ENCODE measurements at places on chromosomes 12 and 14.

DNA sequence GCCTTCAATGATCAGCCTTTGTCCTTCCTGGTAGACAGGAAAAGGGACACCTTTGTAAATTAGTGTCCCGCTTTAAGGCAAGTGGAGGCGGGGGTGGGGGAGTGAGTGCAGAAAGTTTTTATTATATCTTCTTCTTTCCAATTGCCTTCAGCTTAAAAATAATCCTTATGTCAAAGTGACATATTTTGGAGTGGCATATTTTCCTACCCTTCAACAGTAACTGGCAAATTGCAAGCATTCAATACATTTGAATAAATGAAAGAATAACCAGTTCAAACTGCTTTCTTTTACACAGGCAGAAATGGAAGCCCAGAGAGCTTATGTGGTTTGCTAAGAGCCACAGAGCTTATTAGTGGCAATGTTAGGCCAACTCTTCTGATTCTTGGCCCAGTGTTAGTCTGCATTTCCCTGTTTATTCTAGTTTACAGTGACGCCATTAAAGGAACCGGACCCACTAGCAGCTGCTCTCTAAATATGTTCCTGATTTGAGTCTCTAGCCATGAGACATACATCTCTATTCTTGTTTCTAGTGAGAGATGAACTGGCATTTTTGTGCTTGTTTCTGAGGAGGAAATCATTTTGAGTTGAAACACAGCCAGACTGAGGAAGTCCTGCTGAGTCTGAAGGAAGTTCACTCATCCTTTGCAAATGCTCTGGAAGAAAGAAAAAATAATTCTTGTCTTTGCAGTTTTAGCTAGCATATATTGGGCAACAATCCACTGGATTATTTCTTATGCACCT is 468.7 kb downstream of the NOVA1 start:
- no peak for DNase-seq

DNA sequence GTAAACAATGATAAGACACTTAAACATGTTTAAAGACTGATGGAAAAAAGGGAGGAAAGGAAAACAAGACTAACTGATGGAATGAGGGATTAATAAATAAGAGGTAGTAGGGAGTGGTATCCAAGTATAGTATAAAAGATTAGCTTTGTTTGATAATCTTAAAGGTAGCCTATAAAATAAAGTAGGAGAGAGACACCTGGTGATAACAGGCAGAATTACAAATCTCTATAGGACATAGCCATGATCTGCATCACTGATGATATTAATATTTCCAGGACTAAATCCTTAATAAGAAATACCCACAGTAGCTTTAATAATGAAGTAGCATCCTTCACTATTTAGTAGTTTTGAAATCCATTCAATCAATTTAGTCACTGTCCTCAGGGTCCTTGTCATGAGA is 30.4 kb downstream of the DLGAP5 start:
- DNase-seq = no peak

GRCh38 chr12:76183459-76184186 is 99.1 kb upstream of the NAP1L1 start:
- DNase-seq = no peak

- no peak for DNase-seq
These were observed 74.4 kb downstream of the PAPLN start for GRCh38 chr14:73311708-73312030.

DNA sequence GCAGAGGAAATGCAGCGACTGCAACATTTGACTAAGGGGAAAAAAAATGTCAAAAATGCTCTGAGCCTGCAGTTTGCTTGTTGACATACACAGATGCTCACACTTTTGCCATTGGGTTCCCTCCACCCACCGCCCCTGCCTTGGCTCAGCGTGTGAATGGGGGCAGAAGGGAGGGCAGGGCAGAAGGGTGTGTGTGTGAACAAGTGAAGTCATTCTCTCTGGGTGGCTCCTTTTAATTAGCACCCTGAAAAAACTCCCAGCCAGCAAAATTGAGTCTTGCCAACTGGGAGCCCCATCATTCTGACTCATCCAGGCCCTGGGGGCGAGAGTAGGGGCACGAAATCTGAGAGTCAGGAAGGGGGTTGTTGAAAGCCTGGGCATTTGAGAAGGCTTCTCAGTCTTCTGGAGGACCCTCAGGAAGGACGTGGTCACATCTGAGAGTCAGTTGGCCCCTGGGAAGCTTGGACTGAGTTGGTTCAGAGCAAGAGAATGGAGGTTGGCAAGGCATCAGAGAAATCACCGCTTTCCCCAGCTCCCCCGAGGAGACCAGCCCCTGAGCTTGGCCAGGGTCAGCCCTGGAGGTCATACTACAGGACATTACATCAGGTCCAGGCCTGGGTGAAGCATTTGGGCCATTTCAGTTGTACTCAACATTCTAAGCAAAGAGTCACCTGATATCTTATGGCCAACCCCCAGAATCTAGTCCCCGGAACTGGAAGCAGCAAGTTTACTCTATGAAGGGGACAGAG is 22.7 kb upstream of the KRT78 start:
- no peak for DNase-seq

GRCh38 chr12:40711121-40711520 is 18.9 kb downstream of the CNTN1 start:
- no peak for DNase-seq

DNA sequence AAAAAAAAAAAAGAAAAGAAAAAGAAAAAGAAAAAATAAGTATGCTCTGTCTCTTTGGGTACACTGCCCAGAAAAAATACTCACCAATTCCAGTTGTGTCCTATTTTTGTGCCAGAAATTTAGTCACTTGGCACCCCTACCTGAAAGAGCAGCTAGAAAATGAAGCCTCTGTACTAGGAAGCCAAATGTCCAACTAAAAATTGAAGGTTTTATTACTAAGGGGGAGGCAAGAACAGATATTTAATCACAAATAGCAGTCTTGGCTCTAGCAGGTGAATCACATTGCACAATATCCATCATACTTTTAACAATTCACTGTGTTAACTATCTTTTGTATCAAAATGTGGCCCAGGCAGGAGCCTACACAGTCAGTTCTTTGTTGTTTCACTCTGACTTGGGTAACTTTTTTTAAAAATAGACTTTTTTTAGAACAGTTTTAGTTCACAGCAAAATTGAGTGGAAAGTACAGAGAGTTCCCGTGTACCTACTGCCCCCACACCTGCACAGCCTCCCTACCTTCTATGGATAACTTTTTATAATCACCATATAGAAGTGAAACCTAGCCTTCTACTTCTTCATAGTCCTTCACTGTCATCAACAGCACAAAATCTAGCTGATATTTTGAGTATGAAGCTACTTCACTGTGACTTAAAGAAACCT is 87.1 kb upstream of the ATF7IP start:
- DNase-seq = no peak

- no peak for DNase-seq
These were observed 4.7 kb downstream of the ABCD4 start for GRCh38 chr14:74297986-74298385.

GRCh38 chr12:93085383-93086287 is 156.5 kb upstream of the EEA1 start:
- DNase-seq = no peak

- DNase-seq = no peak
These were observed 38.9 kb downstream of the FBXO33 start for GRCh38 chr14:39393289-39393688.

DNA sequence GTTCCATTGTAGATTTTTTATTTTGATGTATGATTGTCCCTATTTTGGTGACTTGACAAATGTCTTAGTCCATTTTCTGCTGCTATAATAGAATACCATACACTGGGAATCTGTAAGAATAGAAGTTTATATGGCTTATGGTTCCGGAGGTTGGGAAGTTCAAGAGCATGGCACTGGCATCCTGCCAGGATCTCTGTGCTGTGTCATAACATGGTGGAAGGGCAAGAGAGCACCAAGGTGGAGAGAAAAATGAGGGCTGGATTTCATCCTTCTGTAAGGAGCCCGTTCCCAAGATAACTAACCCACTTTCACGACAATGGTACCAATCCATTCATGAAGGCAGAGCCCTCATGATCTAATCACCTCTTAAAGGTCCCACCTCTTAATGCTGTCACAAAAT is 176.7 kb downstream of the TMEM132D start:
- no peak for DNase-seq

- DNase-seq = peak; percentile 33
These were observed 120.8 kb downstream of the GXYLT1 start for GRCh38 chr12:42023733-42024494.

DNA sequence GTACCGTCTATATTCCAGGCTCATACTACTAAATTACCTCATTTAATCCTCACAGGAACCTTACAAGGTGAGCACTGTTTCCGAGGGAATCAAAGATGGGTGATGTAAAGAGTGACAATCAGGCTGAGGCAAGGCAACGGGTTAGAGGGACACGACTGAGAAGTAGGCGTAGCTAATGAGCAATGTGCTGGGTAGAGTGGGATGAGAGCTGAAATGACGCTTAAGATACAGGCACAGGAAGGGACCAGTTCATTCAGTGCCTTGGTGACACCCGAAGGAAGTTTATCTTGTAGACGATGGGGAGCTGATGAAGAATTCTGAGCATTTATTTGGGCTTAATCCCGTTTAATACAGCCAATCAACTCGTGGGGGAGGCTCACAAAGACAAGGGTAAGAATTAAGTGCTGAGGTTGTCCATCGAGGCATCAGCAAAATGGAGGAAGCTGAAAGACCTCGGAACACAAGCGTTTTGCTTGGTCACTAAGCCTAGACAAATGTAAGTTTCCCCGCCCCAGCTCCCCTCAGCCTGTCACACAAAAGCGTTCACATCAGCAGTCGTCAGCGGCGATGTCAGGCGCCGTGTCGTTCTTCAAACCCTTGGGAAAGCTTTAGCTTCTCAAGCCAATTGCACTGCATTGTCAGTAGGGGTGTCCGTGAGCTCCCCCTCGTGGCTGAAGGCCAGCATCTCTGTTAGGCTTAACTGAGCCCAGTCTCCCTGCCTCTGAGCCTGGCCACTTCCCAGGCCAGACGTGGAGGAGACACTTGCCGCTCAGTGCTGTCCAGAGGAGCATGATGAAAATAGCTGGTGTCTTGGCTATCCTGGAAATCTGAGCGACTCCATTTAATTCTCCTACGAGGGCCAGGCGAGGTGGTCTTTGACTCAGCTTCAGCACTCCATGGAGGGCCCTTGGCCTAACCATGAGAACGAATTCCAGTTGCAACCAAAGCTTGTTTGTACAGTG is 288.5 kb upstream of the G2E3 start:
- peak; percentile 46 for DNase-seq

DNA sequence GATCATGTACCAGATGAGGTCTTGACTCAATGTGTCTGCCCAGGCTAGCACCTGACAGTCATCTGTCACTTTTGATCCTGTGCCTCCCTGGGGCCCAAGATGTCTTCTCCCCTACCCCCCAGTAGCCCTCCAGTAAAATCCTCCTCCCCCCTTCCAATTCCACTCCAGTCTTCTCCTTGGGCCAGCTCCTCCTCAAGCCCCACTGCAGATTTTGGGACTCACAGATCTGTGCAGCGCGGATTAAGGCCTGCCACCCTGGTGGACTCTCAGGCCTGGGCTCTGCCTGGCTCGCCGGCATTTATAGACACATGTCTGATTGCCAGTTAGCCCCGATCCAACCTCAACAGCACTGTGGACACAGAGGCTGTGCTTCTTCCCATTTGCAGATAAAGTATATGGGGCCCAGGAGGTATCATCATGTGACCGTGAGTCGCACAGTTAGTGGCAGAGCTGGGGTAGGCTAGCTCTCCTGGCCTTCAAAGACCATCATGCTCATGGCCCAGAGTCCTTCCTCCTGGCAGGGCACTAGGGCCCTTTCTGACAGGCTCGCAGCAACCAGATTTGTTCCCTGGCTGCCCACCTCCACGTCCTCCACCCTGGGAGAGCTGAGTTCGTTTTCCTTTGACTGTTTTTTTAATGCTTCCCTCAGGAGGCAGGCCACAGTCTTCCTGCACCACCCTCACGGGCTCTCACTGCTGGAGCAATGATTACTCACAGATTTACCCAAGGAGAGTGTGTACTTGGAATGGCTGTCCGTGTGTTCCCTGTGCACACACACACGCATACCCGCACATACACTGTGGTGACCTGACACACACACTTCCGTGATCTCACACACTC is 98.3 kb upstream of the DIO3 start:
- DNase-seq = no peak

DNA sequence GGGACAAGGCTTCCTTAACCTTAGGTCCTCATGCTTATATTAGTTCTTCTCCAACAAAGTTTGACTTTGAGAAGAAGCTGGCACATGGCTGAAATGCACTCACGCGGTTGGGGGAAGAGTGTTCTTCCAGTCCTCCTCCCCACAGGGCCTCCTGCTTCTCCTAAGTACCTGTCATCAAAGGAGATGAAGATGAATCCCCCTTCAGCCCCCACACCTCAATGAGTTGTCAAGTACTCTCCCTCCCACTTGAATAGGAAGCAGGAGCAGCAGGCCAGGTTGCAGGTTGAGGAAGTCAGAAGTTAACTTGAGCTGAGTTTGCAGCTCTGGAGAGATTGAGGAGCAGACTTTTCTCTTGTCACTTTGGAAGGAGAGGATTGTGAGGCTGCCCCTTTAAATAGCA is 2.9 kb upstream of the PDE1B start:
- DNase-seq = no peak

DNA sequence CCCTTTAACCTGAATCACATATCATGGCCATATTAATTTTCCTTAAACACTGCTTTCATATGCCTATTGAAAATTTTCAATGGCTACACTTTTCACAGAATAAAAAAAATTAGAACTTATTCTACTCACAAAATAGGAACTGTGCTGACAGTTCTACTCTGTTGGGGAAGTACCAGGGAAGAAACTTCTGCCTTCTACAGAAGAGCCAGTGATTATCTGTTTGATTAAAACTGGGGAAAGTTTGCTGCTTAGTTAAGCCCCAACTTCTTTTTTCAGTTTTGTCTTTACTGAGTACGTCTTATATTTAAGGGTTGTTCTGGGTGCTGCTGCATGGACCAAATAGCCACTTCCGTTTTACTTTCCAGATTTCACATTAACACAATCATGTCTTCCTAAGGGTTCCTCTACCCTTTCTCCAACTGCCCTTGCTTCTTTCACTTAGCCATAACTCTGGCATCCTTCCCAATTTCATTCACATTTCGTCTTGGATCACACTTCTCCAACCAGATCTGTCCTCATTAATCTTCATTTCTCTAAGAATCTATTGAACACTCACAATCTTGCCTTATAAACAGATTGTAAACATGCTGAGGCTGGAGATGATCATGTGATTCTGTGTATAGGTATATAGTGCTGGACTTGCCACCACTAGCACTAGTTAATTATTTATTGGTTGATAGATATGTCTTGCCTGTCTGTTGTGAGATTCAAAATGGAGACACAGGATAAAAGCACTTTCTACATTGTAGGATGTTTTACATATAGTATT is 1.9 kb upstream of the SEL1L start:
- no peak for DNase-seq

GRCh38 chr12:22538311-22538710 is 6.0 kb downstream of the C2CD5 start:
- no peak for DNase-seq

DNA sequence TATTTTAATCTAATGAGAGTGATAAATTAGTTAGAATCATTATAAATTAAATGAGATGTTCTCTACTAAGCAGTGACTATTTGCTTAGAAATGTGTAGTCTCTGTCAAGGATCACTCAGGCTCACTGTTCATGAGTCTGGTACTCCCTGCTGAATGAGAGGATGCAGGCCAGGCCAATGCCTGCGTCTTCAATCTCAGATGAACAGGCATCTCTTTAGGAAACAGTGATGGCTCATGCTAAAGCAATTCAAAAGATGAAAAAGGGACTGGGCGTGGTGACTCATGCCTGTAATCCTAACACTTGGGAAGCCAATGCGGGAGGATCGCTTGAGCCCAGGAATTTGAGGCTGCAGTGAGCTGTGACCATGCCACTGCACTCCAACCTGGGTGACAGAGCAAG is 106.8 kb downstream of the ZFC3H1 start:
- DNase-seq = no peak

Measured in T-helper 1 cell (primary cell).